ENCODE measurements at places on chromosomes 11 and 22. TPM values are rescaled to one million over a fixed set of nuclear protein-coding genes. Genes with fewer than 3 reads are reported as not detected.

The OR4C3 gene
- not detected for total RNA-seq

The BRD1 gene
- total RNA-seq, result 24.2 TPM

The BUD13 gene
- 7.7 TPM for total RNA-seq

The TRIM22 gene
- total RNA-seq, result 111 TPM

The GAL3ST1 gene
- total RNA-seq, result 0.23 TPM

The TENM4 gene
- 42.4 TPM for total RNA-seq

The CASP12 gene
- not detected for total RNA-seq

The CEP126 gene
- 4.3 TPM for total RNA-seq

The NLRX1 gene
- 29.7 TPM for total RNA-seq

The OR51E2 gene
- not detected for total RNA-seq

The KIF18A gene
- 6.8 TPM for total RNA-seq

The POTEH gene
- total RNA-seq, result not detected

The KDELR3 gene
- total RNA-seq, result 166 TPM

The DDI1 gene
- not detected for total RNA-seq

The GDPD4 gene
- not detected for total RNA-seq

The BMAL1 gene
- total RNA-seq, result 9.7 TPM

The OR8D1 gene
- not detected for total RNA-seq

The PRSS23 gene
- 657 TPM for total RNA-seq

The CFAP68 gene
- 10.1 TPM for total RNA-seq

The KCTD14 gene
- total RNA-seq, result 0.72 TPM

The DRD4 gene
- total RNA-seq, result 0.07 TPM

The PLAAT4 gene
- total RNA-seq, result 9.1 TPM

The ZNF215 gene
- total RNA-seq, result 3.8 TPM
